ENCODE measurements at places on chromosomes 5 and 9. TPM values are rescaled to one million over a fixed set of nuclear protein-coding genes. Genes with fewer than 3 reads are reported as not detected.

The SLC34A1 gene
- not detected for total RNA-seq

DNA sequence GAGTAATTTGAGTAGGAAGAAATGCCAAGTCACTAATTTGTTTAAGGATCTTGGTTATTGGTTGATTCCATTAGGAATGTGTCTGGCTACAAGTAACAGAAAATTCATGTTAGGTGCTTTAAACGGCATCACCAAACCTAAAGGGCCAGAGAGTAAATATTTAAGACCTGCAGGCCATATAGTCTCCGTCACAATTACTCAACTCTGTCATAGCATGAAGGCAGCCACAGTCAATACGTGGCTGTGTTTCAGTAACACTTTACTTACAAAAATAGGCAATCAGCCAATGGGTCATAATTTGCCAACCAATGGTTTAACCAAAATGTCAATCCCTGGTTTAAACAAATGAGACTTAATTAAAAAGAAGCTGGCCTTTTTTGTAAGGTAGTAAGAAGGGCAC is 98.5 kb downstream of the ARL15 start:
- DNase-seq = no peak

GRCh38 chr5:179231309-179231708 is 114.0 kb downstream of the ADAMTS2 start:
- peak; percentile 28 for DNase-seq

- DNase-seq = no peak
Measured at GRCh38 chr5:24325306-24325832, 319.4 kb downstream of the CDH10 start.

DNA sequence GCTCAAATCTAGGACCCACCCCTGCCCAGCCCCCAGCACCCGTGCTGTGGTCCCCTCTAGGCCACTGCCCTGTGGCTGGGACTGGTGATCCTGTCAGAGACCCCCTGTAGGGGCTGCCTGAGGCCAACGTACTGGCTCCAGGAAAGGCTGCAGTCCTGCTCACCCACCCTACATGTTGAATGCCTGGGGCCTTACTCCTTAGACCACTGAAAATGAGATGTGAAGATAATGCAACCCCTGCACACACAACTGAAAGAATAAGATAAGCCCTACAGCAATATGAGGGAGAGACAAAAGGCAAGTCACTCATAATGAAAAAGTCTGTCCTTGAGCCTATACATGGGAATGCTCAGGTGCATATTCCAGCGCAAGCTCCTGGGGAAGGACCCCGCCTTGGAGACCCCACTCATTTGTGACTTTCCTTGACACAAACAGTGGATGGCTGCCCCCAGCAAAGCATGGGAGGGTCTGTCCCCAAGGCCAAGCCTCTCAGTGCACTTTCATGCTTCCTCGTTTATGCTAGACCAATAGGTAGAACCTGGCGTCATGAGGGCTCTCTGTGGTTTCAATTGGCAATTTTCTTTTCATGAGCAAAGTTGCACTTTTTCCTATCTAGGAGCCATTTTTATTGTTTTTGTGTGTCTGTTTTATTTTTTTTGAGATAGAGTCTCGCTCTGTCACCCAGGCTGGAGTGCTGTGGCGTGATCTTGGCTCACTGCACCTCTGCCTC is 12.5 kb upstream of the WNK2 start:
- no peak for DNase-seq

DNA sequence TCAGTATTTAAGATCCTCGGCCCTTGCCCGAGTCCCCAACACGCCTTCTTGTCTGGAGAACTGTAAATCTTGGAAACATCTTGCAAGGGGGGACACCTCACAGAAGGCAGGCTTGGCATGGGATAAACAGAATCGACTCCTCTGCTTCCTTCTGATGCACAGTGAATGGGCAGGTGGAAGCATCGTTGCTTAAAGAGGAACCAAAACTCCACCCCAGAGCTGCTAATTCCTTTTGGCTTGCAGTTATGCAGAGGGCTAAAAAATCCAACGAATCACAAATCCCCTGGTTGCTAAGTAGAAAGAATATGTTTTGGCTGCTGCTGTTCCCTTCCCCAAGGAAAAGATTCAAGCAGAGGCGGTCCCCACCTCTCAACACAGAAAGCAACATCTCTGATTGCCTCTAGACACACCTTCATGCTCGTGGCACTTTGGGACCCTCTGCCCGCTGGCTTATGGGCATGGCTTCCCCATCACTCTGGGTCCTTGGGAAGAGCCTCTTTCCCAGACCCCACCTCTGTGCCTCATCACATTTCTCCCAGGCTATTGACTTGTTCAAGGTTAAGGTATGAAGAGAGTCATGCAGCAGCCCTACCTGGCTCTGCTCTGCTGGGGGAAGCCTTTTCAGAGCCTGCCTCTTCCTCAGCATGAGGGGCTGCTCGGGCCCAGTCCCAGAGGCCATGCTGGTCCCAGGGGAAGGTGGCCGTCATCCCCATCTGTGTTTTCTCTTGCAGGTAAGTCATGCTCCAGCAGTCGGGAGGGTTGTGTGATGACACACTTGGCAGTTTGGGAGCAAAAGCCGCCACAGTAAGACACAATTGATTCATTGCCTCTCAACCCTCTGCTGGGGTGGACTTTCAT is 137.1 kb downstream of the KCNIP1 start:
- no peak for DNase-seq

The SLCO6A1 gene
- total RNA-seq = not detected

DNA sequence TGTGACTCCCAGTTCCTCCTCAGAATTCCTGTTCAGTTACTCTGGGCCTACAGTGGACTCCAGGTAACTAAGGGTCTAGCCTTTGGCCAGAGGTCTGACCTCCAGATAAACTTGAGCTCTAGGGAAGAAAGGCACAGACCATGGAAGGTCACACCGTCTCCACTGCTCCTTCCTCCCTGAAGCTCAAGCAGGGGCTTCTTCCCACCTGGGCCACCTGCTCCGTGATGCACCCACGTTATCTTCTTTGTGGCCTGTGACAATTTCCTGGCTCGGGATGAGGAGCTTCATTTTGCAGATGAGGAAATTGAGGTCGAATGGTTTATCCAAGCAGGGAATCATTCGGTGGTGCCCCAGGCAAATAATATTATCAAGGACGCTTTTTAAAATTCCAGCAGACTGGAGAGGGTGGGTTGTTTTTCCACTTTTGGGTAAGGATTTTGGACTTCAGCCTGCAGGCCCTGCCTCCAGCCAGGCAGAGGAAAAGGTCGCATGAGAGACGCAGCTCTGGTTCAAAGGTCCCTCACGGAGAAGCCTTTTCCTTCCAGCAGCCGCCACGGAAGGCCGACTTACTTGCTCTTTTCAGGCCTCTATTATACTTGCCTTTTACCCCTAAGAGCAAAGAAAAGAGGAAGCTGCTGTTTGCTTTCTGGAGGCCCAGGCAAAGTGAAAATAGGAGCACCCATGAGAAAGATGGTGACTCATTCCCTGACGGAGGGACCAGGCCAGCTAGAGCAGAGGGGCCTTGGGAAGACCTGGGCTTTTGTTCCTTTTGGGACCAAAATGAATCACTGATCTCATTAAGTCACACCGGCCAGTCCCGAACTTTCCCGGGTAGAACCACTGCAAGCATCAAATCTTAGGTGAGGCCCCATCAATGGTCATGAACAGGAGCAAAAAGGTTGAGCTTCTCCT is 22.8 kb upstream of the DUSP1 start:
- peak; percentile 78 for DNase-seq

- DNase-seq = no peak
Measured at GRCh38 chr5:55306641-55307382, 682 bp downstream of the DHX29 start.

All from posterior vena cava (tissue), 2 donors.